ENCODE measurements at places on chromosomes 11 and 22.

DNA sequence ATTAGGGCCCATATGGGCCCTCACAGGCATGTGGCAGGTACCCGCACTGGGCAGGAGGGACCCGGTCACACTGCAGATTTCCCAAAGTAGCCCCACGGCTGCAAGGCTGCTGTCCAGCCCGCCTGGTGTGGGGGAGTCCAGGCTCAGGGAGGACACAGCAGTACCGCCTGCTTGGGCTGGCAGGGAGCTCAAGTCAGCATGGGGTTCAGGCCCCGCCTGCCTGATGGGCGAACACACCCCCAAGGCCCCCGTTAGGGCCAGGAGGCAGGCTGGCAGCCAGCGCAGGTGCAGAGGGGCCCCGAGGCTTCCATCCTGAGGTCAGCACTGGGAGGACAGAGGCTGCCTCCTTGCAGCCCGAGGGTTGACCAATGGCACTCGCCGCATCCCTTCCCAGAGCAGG lies 5.5 kb downstream of the ZDHHC8 start:
- no peak for DNase-seq

DNA sequence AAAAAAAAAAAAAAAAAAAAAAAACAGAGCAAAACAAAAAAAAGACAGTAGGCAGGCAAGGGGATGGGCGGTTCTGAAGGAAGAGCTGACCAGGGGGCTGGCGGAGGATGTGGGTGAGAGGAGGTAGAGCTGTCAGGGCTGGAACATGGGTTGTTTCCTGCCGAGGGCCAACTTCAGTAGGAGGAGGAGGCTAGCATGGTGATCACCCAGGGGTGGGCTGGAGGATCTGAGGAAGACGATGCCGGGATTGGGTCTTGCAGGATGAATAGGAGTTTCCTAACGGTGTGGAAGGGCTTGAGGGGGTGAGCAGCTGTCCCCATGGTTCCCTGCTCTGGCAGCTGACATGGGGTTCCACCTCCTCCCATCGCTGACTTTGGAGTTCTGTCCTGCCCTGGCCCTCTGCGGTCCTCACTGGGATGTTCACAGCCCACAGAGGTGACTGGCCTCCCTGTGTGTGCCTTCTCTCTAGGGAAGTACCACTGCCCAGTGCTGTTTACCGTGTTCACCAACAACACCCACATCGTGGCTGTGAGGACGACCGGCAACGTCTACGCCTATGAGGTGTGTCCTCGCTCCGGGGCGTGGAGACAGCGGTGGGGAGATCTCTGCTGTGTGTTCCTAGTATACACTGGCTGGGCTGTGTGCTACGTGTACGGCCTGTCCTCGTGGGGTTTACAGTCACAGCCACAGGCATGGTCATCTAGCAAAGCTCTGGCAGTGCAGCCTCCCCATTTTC lies 15.2 kb downstream of the PPIL2 start:
- DNase-seq, result no peak

DNA sequence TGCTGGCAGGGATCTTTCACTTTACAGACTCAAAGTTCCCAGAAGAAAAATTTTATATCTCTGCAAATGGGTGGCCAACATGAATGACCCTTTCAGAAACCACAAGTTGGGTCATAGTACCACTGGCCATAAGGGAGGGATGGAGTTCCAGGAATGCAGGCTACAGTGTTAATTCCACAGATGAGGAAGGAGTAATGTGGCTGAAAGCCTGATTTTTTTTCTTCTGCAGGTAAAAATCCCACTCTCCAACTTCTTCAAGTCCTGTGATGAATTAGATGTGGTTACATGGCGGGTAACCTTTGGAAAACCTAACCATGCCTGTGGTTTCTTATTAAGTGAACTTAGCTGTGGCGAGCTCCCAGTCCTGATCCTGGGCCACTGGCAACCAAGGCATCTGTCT lies 103.2 kb downstream of the SLC1A2 start:
- DNase-seq, result no peak

GRCh38 chr11:9972989-9973388 lies 309.1 kb downstream of the SWAP70 start:
- DNase-seq, result no peak

- DNase-seq, result no peak
Observed at GRCh38 chr22:23847991-23848864, 9.4 kb upstream of the DERL3 start.

DNA sequence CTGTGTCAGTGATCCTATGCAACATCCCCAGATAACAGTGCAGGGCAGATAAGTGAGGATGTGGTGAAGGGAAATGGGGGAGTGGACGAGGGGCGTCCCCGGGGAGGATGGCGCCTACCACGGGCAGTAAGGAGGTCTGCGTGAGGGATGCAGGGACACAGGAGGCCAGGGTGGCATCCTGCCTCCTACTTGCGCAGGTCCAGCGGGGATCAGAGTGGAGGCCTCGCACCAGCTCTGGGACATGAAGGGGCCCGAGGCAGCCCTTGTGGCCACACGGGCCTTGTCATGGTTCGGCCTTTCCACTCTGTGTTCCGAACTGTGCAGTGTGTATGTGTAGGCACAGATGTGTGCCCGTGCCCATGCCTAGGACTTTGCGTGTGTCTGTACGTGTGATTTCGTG lies 1227.5 kb downstream of the BRD1 start:
- DNase-seq, result no peak

- DNase-seq, result no peak
Observed at GRCh38 chr22:30290342-30291057, 1.2 kb upstream of the CASTOR1 start.

DNA sequence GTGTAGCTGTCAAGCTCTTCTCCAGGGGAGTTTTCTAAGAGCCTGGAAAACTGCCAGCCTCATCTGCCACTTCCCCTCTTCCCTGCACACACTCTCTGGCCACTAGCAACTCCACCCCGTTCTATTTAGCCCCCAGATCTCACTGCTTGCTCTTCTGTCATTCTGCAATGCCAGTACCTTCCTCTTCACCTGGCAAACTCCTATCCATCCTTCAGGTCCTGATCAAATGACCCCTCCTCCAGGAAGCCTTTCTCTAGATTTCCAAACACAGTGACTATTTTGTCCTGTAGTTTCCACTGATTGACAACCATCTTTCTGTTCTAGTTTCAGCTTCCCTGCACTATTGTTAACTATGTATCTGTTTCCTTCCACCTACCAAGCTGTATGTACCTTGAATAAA lies 437.7 kb downstream of the SOX6 start:
- DNase-seq, result no peak

- DNase-seq, result no peak
Observed at GRCh38 chr11:70544774-70545609, 146.7 kb downstream of the CTTN start.

DNA sequence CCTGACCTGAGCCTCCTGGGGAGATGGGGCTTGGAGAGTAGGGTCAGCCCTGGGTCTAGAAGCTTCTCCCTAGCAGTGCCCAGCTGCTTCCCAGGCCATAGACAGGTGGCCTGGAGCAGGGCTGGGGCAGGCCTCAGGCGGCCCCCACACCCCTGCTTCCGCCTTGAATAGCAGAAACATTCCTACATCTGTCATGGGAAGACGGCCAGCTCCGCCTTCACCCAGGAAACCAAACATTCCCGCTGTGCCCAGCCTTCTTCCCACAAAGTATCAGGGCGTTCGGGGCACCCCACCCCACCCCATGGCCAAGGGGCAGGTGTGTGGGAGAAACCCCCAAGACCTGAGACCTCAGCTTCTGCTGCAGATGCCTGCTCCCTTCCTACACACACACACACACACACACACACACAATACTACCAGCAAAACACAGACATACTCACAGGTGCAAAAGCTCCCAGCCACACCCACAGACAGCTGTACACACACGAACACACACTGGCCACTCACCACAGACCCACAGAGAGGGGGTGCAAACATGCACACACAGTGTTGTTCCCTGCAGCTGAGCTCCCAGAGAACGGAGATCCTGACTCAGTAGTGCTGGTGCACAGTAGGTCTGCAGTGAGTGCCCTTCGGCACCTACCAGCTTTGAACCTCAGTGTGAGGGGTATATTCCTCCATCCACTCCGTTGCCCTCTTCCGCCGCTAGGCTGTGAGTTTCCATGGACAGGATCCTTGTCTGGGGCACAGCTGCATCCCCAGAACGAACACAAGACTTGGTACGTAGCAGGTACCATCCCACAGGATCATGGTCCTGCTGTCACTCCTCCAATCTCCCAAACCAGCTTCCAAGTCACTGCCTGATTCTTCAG lies 37.4 kb downstream of the PDGFB start:
- no peak for DNase-seq

- no peak for DNase-seq
Observed at GRCh38 chr11:125341676-125342075, 154.4 kb downstream of the FEZ1 start.

DNA sequence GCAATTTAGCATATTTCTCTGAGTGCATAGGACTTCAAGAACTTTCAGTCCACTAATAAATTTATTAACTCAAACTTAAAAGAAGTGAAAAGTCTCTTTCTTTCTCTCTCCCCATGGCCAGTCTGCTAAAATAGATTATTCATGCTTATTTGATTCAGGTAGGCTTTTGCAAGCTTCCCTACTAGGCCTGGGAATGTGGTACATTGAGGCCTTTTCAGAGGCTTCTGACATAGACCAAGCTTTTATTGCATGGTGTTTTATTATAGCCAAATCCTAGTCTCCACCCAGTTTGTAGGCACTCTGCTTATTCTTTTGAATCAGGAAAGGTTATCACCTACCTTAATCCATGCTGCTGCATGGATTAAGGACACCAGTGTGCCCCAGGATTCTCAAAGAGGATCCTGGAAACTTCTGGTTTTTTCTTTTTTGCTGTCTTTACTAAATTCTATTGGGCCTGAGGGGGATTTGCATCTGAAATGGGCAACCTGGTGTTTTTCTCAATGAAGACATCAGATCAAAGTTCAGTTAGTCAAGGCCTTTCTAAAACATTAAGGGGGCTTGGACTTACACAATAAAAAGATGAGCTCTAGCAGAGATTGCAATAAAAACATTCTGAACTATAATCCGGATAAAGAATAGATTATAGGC lies 92.2 kb downstream of the ELP4 start:
- no peak for DNase-seq

DNA sequence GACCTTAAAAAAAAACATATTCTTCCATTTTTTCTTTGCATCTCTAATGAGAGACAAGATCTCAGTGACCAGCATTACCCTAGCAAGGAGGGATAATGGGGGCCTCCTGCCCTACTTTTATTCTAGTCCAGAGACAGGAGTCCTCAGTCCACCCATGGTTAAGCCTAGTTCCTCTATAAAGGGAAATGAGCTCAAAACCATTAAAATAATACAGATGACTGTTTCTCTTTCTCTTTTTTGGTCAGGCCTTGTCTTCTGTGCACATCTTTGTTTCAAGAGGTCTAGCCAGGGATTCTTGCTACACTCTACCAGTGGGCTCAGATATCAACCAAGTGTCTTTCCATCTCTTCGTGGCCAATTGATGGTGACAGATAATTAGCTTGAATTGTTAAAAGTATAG lies 73.1 kb downstream of the MPPED2 start:
- no peak for DNase-seq

GRCh38 chr11:83019888-83020579 lies 51.7 kb downstream of the RAB30 start:
- DNase-seq, result no peak

DNA sequence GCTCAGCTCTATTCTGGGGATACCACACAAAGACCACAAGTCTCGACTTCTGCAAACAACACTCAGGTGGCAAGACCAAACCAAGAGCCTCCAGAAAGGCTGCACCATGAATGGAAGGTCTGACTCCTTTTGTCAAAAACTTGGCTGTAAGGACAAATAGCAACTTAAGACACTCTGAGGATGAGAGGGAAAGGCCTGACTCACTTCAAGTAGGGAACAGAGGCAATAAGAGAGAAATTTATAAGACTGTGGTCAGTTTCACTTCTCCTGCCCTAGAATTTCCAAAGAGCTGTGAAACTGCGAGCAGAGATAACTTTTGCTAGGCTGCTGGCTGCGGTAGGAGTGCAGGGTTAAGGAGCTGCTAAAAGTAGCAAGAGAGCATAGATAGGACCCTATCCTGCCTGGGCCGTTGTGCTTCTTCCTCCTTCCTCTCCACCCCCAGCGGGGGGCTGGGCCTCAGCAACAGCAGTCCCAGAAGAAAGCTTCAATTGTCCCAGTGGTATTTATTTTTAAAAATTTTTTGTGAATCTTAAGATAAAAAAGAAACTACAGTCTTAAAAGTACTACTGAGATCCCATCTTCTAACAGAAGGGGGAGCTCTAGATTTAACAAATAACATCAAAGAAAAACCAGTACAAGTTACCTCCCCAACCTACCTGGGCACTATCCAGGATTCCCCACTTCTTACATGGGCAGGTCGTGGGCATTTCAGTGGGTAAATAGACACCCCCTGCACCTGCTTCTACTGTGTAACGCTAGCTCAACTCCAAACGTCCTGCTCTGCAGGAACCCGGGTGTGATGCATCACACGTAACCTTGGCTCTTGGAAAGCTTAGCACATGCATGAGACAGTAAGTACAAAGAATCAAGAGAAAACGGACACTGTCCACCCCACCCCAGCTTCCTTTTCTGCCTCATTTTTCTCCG lies 66.4 kb downstream of the SGSM3 start:
- no peak for DNase-seq
